Midbrain (tissue), 1 donor: ENCODE measurements at places on chromosomes 6 and 20.

GRCh38 chr6:116221067-116221466, 32.8 kb downstream of the TSPYL4 start:
- no peak for DNase-seq

GRCh38 chr6:145569140-145569539, 166.2 kb downstream of the EPM2A start:
- no peak for DNase-seq

DNA sequence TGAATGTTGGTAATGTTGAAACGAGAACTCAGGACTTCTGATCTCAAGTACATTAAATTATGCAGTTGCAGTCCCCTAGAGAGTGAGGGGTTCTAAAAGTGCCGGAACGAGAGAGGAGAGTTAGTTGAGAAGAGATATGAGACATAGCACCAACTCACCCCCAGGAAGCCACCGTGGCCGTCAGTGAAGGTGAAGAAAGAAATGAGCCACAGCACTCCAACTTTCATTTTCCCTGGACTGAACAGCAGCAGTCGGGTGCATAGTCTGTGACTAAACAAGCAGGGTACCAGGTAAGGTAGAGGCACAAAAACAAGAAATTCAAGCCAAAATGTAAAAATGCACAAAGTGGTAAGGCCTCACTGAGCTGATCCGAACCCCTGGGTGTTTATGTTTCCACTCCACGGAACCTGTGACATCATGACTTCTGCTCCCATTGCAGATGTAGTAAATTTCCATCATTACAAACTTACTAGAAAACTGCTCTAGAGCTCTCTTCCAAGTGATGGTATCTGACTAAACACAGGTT, 13.2 kb downstream of the ADGRF1 start:
- DNase-seq, result no peak

DNA sequence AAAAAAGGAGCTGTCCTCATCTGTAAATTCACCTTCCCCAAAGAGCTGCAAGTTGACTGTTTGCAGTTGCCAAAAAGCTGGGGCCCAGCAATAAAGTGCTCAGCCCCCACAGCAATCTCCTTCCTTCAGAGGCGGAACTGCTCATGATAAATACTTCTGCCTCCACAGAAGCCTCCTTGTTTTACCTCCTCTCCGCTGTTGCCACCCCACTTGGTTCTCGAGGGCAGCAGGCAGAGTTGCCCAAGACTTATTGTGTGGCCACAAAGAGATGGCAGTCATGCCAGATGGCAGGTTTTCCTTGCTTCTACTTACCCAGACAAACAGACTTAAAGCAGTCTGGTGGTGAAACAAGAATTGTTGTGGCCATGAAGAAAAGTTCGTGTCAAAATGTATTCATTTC, 66.3 kb downstream of the SLX4IP start:
- peak; percentile 65 for DNase-seq

DNA sequence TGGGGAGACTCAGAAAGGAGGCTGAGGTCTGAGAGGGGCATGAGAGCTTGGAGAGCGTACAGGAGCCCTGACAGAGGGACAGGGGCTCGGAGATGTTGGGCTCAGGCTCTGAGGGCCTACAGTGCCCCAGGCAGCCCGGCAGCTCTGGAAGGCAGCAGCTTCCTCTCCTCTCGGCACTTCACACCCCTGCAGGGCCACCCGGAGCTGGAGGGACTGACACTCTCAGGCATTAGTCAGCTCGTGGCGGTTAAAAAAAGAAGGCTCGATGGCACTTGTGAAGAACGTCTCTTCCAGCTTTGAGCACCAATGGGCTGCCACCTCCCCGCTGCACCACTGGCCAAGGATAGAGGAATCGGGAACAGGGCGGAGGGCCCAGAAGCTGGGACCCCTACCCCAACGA, 62.6 kb upstream of the SIRPA start:
- DNase-seq, result no peak

- peak; percentile 51 for DNase-seq
Measured at GRCh38 chr6:52416629-52417151, 3.5 kb upstream of the EFHC1 start.

- DNase-seq, result no peak
Measured at GRCh38 chr6:69090132-69090531, 455.1 kb downstream of the ADGRB3 start.

DNA sequence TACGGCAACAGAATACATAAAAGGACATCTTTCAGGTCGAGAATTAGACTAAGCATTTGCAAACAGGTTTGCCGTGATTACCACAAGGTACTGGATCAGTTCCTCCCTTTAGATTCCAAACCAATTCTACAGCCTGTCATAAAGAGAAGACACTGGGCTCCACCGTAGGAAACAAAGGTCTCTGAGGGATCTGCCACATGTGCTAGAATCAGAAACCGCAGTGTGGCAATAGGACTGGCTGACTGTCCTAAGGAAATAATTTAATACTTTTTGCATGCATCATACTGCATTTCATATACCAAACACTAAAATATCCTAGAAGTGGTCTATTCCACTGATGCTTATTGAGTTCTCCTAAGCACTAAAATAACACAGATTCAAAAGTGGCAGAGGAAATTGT, 59.2 kb downstream of the POPDC3 start:
- DNase-seq, result no peak

DNA sequence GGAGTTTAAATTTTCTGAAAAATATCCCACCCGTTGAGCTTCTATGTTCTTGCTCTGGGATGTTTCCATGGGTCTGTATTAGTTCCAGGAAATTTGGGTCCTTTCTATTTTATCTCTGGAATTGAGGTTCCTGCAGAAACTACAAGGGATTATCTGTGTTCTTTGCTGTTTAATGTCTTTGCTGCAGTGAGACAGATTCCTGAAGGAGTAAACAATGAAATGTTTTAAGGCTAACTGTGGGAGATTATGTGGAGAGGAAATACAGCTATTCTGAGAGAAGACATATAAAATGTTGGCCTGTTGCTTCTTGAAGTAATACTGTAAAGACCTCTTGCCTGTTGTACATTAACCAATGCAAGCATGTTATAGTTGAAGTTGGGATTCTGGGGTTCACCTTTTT, 43.5 kb downstream of the SAMD5 start:
- DNase-seq, result no peak

DNA sequence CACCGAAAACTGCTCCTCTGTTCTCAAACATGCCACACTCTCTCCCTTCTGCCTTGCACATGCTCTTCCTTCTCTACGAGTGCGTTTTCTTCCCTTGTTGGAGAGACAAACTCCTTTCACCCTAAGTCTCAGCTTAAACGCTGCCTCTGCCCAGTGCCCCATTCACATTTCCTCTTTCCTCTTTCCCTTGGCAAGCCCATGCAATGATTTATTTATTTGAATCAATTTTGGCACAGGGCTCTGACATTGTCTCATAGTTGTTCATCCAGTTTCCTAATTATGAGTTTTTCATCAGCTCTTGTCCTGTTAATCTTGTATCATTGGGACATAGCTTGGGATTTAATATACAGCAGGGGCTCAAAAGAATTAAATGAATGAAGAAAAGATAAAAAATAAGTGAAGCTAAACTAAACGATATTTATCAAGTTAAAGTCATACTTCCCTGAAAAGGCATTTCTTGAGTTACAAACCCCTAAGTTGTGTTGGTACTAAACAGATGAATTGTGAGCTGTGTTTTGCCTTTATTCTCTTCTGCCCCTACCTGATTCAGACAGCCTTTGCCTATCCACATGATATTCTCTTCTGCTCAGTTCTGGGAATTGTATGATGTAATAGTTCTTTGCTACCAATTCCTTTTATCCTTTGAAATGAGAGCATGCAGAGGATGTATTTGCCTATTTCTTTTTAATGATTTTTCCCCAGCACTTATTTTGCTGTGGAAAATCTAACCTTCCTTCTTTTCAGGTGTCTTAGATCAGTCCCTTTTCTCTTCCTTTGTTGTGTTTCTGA, 704.4 kb downstream of the UTRN start:
- no peak for DNase-seq

DNA sequence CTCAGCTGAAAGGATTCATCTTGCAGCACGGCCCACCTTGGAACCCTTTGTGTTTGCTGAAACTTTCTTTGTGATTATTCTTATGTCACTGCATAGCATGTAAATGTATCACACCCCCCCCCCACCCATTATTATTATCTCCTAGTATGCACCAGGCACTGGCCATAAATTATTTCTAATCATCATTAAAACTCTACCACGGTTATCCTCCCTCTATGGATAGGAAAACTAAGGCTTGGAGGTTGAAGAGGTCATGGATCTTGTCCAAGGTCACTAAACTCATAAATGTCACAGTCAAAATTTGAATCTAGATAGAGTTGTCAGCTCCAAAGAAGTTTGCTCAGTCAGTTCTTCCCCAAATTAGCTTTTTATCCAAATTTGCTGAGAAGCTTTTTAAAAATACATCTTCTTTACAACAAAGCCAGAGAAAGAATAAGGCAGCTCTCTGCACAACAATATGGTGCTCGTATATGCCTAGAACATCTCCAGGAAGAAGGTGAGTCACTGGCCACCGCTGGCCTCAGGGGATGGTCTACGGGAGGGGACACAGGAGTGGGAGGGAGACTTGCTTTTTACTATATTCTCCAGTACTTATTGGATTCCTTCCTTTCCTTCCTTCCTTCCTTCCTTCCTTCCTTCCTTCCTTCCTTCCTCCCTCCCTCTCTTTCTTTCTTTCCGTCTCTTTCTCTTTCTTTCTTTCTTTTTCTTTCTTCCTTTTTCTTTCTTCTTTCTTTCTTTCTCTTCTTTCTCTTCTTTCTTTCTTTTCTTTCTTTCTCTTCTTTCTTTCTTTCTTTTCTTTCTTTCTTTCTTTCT, 134.5 kb downstream of the VEGFA start:
- no peak for DNase-seq

GRCh38 chr20:20003031-20003954, 13.9 kb upstream of the NAA20 start:
- peak; percentile 44 for DNase-seq

DNA sequence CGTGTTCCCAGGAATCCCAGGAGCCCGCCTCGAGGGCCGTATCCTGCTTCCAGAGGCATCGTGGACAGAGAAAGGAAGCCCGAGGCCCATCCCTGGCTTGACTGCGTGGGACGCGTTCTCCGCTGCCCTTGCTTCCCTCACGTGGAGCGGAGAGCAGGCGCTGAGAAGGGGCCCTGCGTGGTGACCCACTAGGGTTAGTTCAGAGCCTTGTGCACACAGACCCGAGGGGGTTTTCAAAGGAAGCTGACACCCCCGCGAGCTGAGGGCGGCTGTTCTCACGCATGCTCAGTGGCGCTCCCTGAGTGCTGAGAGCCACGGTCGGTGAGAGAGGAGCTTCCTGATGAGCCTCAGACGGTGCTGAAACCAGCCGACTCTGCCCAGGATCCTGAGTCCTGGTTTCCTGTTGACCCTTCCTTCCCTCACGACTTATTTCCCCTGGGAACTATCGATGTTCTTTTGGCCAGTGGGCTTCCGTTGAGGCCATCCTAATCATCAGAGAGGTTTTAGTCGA, 28.9 kb upstream of the CCR6 start:
- DNase-seq, result no peak

DNA sequence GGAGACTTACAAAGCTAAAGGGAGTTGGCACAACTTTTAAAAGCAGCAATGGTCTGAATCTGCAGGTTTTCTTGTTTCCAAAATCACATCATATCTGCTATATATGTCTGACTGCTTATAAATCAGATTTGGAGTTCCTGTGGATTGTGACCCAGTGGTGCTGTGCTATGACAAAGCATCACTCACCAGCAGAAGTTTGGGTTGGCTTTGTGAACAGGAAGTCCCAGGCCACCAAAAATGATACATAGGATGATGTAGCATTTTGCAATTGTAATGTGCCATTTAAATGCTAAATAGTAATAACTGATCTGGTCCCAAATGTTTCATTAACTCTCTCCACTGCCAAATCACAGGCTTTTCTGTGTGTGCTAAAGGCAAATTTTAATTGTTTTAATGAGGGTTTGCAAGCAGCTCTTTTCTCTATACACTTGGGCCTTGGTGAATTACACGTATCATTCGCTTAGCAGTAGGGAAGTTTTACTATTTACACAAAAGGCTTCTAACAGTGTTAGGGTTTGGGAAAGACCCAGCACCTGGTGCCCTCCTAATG, 60.8 kb downstream of the SYNDIG1 start:
- no peak for DNase-seq

DNA sequence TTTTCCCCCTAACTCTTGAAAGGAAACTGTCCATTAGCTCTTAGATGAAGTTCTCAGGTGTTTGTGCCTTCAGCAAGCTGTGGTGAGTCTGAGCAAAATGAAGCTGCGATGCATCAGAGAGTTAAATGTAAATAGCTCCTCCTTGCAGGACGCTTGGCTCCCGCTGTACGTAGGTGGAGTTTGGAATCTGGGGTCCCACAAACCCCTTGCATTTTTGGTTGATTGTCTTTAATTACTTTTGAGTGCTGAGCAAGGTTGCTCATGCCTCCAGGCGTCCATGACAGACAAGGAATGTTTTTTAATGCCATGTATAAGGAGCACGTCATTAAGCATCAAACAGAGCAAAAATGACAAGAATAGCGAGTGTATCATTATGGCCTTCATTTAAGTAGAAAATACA, 300.5 kb downstream of the TFAP2C start:
- no peak for DNase-seq

GRCh38 chr6:79713701-79714322, 82.7 kb downstream of the SH3BGRL2 start:
- DNase-seq, result peak; percentile 4

DNA sequence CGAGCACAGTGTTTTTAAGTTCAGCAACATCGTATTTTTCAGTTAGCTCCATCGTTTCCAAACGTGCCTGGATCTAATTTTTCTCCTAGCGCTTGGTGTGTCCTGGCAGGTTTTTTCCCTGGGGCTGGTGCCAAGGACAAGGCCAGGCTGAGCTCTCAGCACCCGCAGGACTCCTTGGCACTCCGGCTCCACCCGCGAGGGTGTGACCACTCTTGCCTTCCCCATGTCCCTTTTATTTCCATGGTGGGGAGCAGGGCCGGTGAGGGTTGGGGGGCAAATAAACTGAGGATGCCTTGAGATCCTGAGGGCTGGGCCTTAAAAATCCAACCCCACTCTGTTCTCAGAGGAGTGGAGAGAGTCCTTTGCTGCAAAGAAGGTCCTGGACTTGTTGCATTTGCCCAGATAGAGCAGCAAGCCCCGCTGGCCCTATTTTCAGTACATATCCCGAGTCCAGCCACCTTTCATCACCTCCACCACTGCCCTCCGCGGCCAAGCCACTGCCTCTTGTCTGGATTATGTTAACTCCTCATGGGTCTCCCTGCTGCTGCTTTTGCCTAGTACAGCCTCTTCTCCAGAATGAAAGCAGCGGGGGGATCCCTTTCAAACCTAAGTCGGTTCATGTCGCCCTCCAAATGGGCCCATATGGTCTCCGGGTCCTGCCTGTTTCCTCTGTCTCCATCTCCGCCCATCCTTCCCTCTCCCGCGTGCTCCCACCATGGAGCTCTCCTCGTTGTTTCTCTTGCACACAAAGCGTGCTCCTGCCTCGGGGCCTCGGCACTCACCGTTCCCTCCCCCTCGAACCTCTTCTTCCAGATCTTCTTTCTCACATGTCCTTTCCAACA, 4.5 kb upstream of the RAB44 start:
- no peak for DNase-seq
